NCI-H1105 (cell line): ENCODE measurements at places on chromosomes 12 and 14.
A peak's percentile ranks its signal among the peaks of the same experiment; 100 is the strongest.

DNA sequence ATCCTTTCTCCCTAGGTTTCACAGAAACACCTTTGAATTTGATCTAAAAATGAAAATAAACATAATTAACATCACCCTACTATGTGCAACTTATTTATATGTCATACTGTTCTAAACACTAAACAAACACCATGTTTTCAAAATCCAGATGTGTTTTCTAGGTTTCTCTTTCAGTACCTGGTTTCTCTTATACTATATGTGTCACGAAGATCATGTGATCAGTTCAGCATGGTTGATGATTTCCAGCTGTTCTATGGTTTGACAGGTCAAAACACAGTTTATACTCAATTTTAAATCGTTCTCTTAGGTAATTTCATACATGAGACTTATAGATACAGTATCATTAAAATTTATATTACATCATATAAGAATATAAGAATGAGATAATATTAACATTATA is 373.1 kb downstream of the SOX5 start:
- DNase-seq = no peak

DNA sequence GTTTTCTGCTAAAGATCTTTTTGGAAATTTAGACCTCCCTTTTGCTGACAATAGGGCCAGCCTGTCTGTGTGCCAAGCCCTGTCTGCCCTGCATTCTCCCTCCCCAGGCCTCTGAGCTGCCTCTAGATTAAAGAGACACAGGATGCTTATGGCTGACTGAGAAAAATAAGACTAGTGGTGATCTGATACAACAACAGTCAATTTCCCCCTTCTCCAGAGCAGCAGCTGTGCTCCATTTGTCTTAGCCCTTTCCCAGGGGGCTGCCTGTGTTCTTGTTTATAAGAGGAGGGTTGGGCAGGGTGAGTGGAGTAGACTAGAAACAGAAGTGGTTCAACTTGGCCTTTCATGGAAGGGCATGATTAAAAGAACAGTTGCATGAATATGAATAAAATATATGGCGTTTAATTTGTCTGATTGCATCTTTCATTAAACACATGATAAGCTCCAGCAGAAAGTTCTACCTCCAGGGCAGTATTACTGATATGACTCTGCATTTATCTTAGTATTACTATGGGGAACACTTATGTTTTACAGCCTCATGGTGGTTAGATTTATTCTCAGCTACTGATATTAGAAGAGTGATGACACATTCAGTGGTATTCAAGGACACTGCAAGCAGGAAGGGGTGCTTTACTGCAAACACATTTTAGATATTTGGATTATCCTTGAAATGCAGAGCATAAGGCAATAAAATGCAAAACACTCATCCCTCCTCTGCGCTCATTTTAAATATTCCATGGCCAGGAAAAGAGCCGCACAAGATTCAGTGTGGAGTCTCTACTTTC is 150.2 kb upstream of the CLEC14A start:
- DNase-seq = peak; percentile 89

DNA sequence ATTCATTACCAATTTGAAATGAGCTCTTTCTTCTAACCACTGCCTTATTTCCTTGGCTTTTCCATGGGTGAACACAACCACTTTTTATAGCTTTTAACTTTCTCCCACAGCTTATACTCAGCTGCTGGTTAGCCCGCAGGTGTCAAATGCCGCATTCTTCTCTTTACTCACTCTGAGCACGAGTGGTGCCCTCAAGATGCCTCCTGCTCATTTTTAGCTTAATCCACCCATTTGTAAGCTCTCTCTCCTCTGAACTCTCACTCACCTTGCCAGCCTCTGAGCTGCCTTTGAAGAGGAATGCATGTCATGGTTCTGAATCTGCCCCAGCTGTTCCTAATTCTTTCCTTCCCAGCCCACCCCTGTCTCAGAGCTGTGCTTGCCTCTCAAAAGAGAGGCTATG is 449.4 kb upstream of the PRICKLE1 start:
- no peak for DNase-seq

GRCh38 chr12:109760031-109760929 is 46.7 kb downstream of the FAM222A start:
- DNase-seq = no peak

DNA sequence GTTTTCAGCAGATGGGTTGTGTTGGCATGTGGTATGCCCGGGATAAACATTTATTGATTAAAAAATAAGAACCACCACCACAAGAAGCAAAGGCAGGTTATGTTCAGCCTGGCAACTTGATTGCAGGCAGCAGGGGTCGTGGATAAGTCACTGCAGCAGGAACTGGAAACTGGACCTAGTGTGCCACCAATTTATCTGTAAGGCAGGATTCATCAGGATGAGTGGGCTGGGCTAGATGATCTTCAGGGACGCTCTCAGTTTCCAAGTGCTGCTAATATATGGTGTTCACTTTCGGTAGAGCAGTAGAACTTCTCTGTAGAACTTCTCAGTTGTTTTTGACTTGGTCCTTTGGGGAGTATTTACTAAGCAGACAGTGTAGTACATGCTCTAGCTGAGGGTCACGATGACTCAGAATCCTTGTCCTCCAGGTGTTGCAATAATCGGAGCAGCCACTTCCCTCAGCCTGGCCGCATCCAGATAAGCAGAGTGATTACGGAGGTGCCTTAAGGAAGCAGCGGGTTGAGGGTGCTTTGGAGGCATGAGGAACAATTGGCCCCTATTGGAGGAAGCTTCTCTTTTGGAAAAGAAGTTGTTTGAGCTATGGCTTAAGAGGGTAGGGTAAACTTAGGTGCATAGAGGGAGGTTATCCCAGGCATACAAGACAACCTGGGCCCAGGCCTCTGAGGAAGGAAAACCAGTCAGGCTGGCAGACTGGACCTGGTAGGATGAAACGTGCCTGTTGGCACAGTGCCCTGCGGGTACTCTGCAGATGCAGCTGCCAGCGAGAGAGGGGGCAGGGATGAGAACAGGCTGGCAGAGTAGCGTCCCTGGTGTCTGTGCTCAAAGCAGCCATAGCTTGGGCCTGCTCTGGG is 104.0 kb downstream of the GPR135 start:
- peak; percentile 94 for DNase-seq

GRCh38 chr14:74638966-74639365 is 26.9 kb upstream of the LTBP2 start:
- no peak for DNase-seq

DNA sequence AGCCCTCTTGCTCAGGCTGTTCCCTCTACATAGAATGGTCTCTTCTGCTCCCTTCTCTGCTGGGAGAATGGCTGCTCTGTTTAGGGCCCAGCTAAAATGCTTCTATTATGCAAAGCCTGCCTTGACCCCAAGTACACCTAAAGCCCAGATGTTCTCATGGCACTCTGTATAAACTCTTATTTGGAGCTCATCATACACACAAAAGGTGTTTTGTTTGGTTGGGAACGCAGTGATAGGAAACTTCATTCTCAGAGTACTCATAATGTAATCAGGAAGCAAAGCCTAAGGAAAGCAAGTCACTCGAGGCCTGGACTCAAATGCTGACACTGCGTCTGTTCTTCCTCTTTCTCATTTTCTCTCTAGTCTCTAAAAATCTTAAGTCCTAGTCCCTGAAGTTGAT is 38.2 kb upstream of the SYCP3 start:
- DNase-seq = no peak

DNA sequence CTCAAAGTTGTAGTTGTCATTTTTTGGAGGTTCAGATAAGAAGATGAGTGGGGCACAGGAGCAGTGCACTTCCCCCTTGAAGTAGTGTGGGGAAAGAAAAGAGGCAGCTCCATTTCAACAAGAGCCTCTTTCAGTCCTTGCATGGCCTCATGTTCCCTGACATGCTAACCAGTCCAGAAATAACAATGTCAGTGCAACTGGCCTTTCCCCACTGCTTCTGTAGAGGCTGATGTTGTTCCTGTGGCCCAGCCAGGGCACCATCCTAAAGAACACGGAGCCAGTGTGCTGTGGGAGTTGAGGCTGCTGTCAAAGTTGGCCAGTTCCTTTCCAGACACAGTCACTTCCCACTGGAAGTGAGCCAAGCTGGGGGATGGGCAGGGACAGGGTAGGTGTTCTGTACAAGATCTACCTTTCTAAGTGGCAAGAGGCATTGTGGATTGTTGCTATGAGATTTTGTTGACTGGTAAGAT is 77.7 kb upstream of the SLC38A2 start:
- DNase-seq = no peak

DNA sequence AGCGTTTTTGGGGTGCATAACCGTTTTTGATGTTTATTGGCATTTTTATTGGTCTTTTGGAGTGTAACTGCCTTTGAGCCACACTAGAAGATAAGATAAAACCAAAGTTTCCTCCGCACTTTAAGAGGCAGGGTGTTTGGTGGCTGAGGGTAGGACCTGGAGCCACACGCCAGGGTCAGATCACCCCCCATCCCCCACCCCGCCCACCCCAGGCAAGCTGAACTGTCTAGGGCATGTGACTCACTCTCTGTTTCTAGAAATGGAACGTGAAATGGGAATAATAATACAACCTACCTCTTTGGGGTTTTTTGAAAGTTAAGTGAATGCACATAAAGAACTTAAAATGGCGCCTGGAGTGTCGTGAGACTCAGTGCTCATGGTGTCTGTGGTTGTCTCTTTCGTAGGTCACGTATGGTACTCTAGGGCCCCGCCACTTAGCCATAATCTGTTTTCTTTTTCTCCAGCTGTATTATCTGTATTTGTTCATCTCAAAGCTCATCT is 56.0 kb downstream of the PPP2R5C start:
- DNase-seq = no peak

DNA sequence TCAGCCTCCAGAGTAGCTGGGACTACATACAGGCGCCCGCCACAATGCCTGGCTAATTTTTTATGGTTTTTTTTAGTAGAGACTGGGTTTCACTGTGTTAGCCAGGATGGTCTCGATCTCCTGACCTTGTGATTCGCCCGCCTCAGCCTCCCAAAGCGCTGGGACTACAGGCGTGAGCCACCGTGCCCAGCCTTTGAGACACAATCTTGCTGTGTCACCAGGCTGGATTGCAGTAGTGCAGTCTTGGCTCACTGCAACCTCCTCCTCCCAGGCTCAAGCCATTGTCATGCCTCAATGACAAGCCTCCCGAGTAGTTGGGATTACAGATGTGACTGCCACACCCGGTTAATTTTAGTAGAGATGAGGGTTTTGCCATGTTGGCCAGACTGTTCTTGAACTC is 21.3 kb upstream of the STRN3 start:
- no peak for DNase-seq

DNA sequence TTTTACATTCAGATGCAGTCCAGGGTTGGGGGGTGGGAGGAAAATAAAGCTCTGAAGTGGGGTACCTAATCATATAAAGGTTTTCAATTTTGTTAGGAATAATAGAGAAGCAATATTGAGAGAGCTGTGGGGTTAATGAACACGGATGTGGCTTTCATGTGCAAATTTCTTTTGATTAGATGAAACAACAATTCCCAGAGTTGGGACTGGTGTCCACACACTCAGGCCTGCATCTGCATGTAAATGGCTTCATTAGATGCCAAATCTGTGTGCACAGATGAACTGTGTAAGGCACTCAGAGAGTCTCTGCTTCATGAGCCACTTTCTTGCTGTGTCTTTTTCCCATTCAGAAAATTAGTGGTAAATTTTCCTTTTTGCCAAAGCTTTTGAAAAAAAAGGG is 377.1 kb upstream of the NOVA1 start:
- DNase-seq = no peak

- no peak for DNase-seq
These were observed 13.0 kb downstream of the FGD6 start for GRCh38 chr12:95204141-95204866.

DNA sequence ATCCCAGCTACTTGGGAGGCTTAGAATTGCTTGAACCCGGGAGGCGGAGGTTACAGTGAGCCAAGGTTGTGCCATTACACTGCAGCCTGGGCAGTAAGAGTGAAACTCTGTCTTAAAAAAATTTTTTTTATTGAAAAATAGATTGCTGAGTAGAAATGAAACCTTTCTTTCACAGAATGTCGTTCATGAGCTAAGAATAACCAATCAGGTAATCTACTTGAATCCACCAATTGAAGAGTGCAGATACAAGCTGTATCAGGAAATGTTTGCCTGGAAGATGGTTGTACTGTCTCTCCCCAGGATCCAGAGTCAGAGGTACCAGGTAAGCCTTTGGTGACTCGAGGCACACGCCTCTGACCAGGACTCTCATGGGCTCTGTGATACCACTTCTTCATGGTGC is 27.0 kb downstream of the DYNC1H1 start:
- no peak for DNase-seq

DNA sequence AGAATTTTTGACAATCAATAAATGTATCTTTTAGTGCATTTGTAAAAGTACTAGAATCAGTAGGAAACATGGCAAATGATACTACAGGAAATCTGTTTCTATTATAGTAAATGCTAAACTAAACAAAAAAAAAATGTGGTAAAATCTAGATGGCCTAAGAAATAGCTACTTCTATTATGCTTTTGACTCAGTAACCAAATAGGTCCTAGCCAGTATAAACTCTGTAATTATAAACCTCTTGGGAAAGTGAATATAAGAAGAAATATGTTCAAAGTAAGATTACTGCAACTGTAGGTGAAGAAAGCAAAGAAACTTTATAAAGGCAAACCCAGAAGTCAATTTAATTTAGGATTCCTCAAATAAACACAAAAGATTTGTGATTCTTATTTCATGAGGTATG is 581.2 kb downstream of the LRFN5 start:
- no peak for DNase-seq

- no peak for DNase-seq
These were observed 78.7 kb downstream of the FSCB start for GRCh38 chr14:44428231-44428945.

- no peak for DNase-seq
These were observed 23.2 kb downstream of the FOS start for GRCh38 chr14:75301666-75302325.
